Astrocyte of the hippocampus (primary cell): ENCODE measurements at places on chromosomes 2 and 18.

DNA sequence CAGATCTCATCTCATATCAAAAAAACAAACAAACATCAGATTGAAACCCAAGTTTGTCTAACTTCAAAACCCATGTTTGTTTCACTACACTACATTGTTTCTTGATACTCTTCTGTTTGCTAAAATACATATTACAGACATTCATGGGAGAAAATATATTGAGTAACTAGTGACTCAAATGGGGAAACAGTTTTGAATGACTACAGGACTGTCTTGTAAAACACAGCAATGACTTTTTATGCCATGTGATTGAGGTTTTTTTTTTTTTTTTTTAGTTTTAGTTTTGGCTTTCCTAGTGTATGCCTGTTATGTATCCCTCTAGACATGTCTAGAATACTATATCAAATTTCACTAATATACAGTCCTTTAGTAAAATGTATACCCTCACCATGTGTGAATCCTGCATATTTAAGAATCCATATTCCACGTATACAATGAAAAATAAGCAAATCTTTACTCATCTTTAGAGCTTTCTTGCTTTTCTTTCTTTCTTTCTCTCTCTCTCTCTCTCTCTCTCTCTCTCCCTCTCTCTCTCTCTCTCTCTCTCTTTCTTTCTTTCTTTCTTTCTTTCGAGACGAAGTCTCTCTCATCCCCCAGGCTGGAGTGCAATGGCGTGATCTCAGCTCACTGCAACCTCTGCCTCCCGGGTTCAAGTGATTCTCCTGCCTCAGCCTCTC is 46.6 kb upstream of the SERTAD2 start:
- DNase-seq: no peak

DNA sequence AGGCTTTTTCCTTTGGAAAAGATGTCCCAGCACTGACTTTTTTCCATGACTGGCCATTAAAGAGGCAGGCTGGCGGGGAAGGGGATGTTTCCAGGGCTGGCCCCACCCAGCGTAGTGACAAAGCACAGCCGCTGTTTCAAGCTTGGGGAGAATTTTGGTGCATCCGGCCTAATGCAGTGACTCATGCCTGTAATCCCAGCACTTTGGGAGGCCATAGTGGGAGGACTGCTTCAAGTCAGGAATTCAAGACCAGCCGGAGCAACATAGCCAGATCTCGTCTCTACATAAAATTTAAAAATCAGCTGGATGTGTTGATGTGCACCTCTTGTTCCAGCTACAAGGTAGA is 78.0 kb upstream of the SH3BP4 start:
- no peak for DNase-seq

DNA sequence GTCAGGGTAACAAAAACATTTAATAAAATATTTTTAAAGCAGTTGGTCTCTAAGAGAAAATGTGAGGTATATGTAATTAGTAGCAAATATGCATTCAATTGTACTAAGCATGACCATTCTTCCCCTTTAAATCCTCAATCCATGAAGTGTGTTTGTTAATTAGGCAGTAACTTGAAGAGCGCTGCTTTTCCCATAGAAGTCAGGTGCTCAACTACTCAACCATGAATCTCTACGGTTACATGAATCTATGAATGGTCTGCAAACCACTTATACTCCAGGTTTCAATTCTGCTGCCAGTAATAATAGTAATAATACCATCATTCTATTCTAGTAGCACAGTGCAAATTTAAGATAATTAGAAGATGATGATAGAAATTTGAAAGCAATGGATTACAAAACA is 55.8 kb downstream of the SLC8A1 start:
- DNase-seq: no peak

DNA sequence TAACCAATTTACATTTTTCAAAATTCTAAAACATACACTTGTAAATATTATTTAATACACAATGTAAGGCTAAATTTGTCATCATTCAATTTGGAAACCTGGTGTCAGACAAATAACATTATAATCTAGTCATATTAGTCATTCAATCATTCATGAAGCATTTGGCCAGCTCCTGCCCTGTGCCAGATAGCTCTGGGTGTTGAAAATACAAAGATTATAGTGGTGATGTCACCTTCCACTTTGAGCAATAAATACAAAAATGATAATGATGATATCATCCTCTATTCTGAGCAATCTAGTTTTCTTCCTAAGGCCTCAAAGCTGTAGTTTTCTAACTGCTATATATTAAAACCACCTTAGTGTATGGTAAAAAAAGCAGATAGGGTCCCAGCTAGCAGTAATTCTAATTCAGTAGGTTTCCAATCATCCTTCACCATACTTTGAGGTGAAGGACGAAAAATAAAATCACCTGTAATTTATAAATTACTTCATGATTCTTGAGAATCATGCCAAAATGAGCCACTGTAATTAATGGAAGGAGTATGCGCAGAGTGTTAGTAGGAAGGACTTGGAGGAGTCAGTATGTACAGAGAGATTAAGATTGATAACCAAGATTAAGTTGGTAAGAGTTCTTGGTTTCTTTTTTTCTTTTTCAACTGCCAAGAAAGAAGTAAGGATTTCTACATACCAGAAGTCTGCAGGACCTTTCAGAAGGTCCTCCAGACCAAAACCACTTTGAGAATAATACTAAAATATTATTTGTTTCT is 23.2 kb downstream of the MEMO1 start:
- DNase-seq: peak; percentile 36

DNA sequence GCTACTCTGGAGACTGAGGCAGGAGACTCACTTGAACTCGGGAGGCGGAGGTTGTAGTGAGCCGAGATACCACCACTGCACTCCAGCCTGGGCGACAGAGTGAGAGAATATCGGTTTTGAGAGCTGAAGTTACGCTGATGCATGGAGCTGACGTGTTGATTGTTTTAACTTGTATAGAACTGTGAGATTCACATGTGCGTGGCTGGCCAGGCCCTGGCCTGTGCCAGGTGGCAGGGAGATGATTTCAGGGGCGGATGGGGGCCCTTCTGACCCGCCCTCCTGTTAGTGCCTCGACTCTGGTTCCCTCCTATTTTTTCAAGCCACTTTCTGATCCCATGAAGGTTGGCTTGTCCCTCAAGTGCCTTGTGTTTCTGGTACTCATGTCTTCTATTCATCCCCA is 25.7 kb downstream of the GATA6 start:
- DNase-seq: no peak

DNA sequence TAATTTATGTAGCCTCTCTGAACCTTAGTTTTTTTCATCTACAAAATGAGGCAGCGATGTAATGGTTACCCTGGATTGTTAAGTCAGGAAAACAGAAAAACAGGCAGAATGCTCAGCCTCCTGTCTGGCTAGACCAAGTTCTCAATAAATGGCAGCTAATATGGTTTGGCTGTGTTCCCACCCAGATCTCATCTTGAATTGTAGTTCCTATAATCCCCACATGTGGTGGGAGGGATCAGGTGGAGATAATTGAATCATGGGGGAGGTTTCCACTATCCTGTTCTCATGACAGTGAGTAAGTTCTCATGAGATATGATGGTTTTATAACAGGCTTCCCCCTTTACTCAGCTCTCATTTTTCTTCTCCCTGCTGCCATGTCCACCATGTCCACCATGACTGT is 220.0 kb downstream of the CMPK2 start:
- DNase-seq: no peak

DNA sequence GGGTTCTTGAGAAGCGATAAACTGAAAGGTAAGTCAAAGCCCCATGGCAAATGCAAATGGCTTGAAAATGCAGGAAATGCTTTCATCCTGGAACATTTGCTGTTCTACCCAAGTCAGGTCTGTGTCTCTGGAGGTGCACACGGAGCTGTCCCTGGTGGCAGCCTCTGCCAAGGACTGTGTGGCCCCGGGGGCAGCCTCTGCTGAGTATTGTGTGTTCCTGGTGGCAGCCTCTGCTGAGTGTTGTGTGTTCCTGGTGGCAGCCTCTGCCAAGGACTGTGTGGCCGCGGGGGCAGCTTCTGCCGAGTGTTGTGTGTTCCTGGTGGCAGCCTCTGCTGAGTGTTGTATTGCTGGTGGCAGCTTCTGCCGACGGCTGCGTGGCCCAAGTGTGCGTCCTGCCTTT is 135.6 kb upstream of the ALKAL2 start:
- no peak for DNase-seq

- DNase-seq: no peak
Observed at GRCh38 chr2:176137252-176137580, 7.7 kb downstream of the HOXD8 start.

DNA sequence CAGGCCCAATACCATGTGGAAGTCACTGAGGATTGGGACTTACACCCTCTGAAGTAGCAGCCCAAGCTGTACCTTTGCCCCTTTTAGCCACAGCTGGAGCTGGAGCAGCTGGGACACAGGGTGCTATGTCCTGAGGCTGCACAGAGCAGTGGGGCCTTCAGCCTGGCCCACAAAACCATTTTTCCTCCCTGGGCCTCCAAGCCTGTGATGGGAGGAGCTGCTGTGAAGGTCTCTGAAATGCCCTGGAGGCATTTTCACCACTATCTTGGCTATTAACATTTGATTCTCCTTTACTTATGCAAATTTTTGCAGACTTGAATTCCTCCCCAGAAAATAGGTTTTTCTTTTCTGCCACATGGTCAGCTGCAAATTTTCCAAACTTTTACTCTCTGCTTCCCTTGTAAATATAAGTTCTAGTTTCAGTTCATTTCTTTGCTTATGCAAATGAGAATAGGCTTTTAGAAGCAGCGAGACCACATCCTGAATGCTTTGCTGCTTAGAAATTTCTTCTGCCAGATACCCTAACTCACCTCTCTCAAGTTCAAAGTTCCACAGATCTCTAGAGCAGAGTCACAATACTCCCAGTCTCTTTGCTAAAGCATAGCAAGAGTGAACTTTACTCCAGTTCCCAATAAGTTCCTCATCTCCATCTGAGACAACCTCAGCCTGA is 213.8 kb upstream of the MGAT5 start:
- DNase-seq: no peak

- no peak for DNase-seq
Observed at GRCh38 chr2:237723602-237724001, 75.0 kb upstream of the RBM44 start.

DNA sequence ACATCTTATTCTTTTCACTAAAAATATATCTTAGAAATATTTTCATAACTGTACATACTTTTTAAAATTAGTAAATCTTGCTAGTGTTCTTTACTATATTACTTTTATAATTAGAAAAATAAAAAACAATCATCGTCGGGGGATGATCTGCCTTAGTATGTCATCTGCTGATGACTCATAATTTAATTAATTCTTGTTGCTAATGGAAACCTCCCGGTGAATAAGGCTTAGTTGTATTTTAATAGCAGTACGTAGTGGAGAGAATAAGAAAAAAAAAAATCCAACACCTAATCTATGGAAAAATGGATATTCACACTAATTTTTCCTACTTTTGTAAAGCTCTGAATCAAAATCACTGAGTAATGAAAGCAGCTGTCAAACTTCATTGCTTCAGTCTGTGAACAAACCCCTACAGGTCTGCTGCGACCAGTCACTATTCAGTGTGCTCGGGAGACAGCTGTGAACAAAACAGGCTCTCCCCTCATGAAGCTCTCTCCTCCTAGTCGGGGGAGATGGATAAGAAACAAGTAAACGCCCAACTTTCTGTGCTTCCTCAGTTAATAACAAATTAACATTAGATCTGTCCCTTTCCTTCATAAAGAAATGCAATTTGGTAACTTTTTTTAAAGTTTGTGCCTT is 97.4 kb upstream of the UPP2 start:
- DNase-seq: no peak

DNA sequence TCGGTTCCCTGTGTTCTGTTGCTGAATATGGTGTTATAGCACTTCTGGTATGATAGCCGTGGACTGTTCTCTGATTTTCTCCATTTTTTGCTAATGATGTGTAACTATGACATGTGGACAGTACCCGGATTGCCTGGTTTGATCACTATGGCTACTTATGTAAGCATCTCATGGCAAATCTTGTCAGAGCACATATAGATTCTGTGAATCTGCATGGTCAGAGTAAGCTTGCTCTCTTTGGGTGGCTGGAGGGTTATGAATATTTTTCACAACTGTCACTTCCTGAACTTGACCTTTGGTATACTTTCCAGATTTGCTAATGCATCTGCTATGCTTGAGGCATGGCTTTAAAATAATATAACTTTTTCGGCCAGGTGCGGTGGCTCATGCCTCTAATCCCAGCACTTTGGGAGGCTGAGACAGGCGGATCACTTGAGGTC is 36.8 kb upstream of the ATP8B1 start:
- no peak for DNase-seq

DNA sequence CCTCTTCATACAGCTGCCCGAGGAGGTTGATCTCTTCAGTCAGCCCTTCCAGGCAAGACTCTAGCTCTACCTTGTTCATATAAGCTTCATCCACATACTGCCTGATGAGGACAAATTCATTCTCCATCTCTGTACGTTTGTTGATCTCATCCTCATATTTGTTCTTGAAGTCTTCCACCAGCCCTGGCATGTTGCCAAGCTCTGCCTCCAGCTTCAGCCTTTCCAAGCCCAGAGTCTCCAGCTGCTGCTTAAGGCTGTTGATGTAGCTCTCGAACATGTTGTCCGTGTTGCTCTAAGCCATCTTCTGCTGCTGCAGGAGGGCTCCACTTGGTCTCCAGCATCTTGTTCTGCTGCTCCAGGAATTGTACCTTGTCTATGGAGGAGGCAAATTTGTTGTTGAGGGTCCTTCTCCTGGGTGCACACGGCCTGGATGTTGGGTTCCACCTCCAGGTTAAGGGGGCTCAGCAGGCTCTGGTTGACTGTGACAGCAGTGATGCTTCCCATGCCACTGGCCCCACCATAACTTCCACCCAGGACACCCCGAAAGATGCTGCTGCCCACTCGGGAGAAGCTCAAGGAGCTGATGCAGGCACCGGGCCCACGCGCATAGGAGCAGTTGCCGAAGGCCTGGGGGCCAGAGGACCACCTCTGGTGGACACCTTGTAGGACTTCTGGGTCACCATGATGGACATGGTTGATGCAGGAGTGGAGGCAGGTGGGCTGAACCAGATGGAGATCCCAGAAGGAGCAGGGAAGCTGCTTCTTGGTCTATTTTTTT is 30.3 kb downstream of the ICA1L start:
- no peak for DNase-seq

- no peak for DNase-seq
Observed at GRCh38 chr2:50480507-50480906, 551.4 kb downstream of the NRXN1 start.

DNA sequence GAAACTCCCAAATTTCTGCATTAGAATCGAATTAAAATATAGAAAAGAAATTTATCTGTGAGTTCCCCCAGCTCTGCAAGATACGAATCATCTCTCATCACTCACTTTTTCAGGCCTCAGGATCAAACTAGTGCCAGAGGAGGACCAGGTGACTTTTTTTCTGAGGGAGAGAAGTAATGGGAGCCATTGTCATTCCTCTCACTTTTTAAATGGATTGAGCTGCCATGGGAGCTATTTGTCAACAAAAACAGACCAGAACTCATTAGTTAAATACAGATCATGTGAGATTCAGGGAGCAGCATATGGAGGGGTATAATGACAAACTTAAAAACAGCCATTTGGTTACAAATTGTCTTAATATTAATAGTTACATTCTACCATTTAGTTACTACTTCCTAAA is 594.4 kb downstream of the DPP10 start:
- no peak for DNase-seq

- DNase-seq: no peak
Observed at GRCh38 chr2:219886615-219887014, 259.2 kb downstream of the SLC4A3 start.

- DNase-seq: no peak
Observed at GRCh38 chr2:154556146-154556545, 142.3 kb upstream of the KCNJ3 start.

GRCh38 chr2:84891355-84892010 is 10.6 kb upstream of the TRABD2A start:
- no peak for DNase-seq

- DNase-seq: no peak
Observed at GRCh38 chr2:53877556-53877955, 17.8 kb upstream of the GPR75 start.

- DNase-seq: peak; percentile 98
Observed at GRCh38 chr18:36129300-36130038, at the start of the genes ELP2 and SLC39A6. TSS of gene ELP2 (plus strand) at chr18:36129899. CDS start at chr18:36129934, 35 bp downstream. TSS of gene SLC39A6 (minus strand) at chr18:36129340. CDS start at chr18:36127007, 2,333 bp downstream.
